Activated CD4-positive, alpha-beta T cell treated with anti-CD3 and anti-CD28 coated beads, Interleukin-2, Interleukin-6, amounts not matched to agents 100 ng/mL and 50 ng/mL, durations not matched to agents 16 hours and 8 hours (primary cell): ENCODE measurements at places on chromosomes 13 and 19.

- DNase-seq = no peak
Observed at GRCh38 chr13:33296793-33297425, 11.4 kb upstream of the STARD13 start.

GRCh38 chr13:23433171-23434153 is at the start of gene SACS:
SACS (minus strand) TSS chr13:23433702; CDS start chr13:23411239, 22,463 bp downstream.
- no peak for DNase-seq

DNA sequence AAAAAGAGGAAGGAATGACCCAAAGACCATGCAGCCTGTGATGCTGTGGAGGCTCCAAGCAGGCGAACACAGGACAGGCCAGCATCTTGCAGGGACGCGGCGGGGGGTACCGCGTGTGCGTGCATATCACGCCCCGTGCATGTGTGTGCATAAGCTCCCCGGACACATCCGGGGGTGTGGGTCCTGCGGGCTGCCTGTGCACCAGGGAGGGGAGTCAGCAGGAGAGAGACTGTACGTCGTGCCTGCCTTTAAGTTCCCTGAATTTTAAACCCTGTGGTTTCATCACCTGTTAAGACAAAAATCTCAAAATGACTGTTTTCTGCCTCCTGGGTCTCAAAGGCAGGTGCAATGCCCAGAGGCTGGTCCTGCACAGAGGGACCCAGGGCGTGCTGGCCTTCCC is 16.6 kb downstream of the ADAT3 start:
- DNase-seq = peak; percentile 57

DNA sequence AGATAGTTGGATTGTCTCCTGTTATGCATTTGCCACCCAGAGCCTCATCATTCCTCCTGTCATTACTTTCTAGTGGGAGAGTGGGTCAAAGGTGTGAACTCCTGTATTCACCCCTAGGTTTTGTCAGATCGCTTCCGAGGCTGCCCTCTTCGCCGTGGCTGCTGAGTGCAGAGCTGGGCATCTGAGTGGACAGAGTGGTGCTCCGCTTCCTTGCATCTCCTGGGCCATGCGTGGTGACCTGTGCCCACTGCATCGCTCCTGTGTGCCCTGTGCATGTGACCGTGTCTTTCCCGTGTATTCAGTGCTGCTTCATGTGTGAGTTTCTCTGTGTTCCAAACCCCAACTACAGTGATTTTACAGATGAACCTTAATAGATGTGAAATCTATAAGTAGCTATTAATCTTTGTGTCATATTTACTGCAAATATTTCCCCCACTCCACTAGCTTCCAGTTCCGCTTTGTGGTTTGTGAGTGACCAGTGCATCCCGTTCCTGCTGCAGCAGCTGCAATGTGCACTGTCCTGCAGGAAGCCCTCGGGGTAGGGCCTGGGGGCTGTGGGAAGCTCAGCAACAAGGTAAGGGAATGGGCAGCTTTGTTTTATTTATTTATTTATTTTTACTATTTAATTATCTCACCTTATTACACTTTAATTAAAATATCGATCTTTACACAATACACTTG is 53.1 kb downstream of the C13orf46 start:
- no peak for DNase-seq

DNA sequence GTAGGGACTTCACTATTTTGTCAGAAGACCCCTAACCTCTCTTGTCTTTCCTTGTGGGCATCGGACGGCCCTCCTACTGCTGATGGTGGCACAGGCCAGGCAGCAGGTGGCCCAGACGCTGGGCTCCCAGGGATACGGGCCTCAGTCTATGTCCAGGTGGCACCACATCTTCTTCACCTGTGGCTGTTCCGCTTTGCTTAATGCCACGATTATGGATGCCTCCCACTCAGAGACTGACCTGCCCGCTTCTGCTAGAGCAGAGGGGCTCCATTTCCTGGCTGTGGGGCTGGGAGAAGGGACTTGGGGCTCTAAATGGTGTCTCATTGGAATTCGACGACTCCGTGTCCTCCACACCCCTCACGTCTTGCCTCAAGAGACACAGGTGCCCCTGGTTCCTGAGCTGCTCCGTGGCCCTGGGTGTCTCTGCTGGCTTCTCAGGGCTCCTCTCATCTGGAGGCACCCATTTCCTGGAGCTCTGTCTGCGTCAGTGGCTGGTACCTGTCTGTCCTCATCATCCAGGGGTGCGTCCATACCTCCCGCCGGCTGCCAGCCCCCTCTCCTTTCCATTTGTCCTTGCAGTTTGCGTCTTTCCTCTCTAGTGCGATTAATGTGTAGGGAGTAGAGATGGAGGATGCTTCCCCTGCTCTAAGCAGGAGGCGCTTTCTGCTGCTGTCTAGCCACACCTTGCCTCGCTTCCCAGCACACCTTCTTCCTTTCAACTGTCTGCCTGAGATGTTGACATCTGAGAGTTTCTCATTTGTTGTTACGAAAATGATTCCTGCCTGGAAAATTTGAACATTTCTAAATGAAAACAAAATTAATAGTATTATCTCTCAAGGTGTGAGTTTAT is 63.4 kb downstream of the TEX29 start:
- DNase-seq = no peak

GRCh38 chr13:46165485-46166223 is 16.3 kb downstream of the LCP1 start:
- peak; percentile 86 for DNase-seq

- DNase-seq = no peak
Observed at GRCh38 chr13:112675366-112675756, 14.5 kb upstream of the ATP11A start.

DNA sequence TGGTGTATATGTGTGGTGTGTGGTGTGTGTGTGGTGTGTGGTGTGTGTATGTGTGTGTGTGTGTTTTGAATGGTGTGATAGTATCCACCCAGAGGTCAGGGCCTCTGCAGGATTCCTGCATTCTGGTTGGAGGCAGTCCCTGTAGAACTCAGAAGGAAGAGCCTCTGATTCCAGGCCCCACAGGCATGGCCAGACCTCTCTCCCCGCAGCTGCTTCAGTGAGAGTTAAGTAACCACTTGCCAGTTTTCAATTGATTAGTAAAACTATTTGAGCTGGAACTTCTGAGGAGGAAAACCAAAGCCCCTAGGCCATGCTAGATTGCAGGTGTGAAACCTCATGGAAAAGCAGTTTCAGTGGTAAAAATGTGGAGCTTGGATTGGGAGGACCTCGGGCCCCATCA is 2.1 kb downstream of the ATP12A start:
- no peak for DNase-seq

DNA sequence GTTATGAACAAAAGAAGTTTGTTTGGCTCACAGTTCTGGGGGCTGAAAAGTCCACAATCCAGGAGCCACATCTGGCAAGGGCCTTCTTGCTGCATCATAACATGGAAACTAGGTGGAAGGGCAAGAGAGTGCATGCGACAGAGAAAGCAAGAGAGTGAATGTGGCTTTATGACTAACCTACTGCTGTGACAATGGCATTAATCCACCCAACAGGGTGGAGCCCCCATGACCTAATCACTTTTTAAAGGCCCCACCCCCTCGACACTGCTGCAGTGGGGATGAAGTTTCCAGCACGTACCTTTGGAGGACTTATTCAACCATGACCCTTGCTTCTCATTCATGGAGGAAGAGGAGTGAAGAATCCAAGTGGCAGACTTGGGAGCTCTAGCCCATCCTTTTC is 30.0 kb upstream of the RFXAP start:
- no peak for DNase-seq

- DNase-seq = no peak
Observed at GRCh38 chr13:53844473-53845146, 816.0 kb downstream of the OLFM4 start.

DNA sequence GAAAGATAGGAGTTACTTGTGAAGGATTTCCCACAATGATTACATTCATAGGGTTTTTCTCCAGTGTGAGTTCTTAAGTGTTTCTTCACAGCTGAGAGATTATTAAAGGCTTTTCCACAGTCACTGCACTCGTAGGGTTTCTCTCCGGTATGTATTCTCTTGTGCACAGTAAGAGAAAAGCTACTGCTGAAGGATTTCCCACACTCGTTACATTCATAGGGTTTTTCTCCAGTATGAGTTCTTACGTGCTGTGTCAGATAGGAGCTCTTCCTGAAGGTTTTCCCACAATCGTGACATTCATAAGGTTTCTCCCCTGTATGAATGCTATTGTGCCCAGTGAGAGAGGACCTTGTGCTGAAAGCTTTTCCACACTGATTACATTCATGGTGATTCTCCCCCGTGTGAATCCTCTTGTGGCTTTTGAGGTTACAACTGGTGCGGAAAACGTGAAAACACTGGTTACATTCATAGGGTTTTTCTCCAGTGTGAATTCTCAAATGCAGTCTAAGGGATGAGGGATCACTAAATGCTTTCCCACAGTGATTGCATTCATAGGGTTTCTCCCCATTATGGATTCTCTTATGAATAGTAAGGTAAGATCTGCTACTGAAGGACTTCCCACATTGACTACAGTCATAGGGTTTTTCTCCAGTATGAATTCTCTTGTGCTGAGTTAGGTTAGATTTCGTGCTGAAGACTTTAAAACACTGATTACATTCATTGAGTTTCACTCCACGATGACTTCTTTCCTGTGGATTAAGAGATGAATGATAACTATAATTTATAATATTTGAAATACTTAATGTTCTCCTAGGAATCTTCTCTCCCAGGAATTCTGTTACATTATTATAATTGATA is 20.6 kb downstream of the ZNF558 start:
- no peak for DNase-seq

DNA sequence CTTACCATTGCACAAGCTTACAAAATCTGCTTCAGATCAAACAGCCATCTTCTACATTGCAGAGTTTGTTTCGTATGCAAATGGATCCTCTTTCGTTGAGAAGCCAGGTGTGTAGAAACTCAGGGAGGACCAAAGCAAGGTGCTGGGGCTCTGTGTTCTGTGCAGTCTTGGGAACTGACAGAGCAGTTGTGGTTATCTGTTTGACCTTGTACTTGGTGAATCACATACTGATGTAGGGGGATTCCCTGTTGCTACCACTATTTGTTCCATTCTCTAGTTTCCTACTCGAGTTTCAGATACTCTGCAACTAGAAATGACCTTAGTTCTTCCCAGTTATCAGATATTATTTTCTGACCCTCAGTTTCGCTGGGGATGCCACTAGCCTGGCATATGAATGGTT is 95.2 kb upstream of the CLDN10 start:
- DNase-seq = peak; percentile 12

DNA sequence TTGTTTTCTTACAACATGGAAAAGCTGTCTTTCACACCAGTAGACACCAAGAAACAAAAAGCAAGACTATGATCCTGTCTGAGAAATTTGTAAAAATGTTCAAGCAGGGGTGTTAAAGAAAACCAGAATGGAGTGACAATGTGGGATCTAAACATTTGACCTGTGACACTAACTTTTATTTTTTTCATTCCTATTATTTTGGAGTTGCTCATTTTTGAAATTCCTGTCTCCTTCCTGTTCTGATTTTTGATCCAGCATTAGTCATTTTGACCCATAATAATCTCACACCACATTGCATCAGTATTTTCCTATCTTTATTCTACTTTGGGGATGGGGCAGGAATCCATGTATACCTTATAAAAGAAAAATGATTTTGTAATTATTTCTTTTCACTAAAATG is 164.2 kb downstream of the DLEU7 start:
- no peak for DNase-seq

GRCh38 chr13:50950849-50951248 is 41.3 kb downstream of the RNASEH2B start:
- no peak for DNase-seq
